ENCODE measurements at places on chromosomes 1 and 21.
A peak's percentile ranks its signal among the peaks of the same experiment; 100 is the strongest.

- DNase-seq = no peak
These were observed 370.2 kb upstream of the USP24 start for GRCh38 chr1:55585402-55585792.

GRCh38 chr21:37878946-37879660, 37.2 kb downstream of the KCNJ6 start:
- DNase-seq = no peak

DNA sequence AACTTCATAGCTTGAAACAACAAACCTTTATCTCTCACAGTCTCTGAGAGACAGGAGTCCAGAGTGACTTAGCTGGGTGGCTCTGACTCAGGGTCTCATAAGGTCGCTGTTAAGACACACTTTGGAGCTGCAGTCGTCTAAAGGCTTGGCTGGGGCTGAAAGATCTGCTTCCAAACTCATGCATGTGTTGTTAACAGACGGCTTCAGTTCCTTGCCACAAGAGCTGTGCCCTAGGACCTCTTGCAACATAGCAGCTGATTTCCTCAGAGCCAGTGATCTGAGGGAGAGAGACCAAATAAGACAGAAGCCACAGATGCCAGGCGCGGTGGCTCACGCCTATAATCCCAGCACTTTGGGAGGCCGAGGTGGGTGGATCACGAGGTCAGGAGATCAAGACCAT, 176.8 kb downstream of the DISC1 start:
- DNase-seq = no peak

- no peak for DNase-seq
These were observed 7.9 kb downstream of the DISC1 start for GRCh38 chr1:231634323-231635013.

DNA sequence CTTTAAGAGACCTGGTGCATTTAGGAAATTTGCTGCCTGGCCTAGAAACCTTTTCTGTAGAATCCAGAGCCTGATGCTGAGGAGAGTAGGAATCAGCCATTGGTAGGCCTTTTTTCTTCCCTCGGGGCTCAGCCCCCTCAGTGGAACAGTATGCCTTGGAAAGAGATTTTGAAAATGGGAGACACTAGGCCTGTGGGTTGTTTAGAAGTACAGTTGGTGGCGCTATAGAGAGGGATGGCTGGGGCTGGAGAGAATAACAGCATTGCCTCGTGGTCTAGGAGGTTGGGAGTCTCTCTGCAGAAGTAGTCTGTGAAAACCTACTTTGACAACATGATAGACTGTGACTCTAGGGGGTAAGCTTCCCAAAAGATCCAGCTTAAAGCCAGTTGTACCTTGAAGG, 8.2 kb downstream of the KIF2C start:
- DNase-seq = no peak

DNA sequence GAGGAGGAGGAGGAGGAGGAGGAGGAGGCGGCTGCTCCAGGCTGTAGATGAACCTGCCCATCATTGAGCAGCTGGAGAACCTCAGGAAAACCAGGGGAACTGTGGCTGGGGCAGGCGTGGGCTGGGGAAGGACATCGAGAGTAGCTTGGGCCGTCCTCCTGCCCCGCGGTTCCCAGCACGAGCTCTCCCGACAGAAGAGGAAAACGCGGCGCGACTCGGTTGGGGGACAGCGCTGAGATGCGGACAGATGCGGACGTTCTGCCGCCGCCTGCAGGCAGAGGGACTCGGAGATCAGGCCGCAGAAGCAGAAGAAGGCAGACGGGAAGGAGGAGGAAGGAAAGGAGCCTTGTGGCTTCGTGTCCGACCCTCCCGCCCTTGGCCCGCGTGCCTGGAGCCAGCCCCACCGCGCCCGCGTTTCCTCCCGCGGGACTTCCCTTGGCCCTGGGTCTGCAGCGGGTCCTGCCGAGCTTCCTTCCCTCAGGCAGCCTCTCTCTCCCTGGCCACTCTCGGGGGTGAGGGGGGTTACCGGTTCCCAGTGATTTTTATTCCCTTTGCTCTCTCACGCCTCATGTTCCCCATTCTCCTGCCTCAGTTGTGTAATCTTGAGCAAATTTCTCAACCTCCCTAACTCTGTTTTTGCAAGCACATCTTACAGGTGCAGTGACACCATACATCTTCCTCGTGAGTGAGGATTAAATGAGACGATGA, 1.7 kb upstream of the TNFRSF9 start:
- no peak for DNase-seq

DNA sequence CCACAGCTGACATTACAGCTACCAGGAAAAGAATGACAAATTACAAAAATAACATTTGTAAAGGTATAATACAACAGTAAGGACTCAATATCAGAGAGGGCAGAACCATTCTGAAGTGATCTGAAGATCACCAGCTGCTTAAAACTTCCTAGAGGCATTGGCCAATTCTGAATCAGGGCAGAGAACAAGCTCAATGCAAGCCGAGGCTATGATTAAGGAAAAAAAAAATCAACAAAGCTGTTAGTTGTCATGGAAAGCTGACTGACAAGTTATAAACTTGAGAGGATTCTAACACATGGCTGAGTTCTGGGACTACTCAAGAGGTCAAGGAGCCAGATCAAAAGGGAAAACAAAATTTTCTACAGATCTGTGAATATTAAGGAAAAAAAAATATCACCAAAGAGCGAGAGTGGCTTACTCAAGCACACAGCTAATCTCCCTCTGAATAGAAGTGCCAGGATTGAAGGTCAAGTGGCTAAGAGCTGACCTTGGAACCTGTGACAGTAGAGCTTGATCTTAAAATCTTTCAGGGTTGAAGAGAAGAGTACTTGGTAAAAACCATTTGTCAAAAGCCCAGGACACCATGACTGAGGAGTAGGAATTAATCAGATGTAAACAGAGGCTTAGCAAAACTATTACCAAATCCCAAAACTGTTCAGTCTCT, 383.4 kb downstream of the USP25 start:
- no peak for DNase-seq

DNA sequence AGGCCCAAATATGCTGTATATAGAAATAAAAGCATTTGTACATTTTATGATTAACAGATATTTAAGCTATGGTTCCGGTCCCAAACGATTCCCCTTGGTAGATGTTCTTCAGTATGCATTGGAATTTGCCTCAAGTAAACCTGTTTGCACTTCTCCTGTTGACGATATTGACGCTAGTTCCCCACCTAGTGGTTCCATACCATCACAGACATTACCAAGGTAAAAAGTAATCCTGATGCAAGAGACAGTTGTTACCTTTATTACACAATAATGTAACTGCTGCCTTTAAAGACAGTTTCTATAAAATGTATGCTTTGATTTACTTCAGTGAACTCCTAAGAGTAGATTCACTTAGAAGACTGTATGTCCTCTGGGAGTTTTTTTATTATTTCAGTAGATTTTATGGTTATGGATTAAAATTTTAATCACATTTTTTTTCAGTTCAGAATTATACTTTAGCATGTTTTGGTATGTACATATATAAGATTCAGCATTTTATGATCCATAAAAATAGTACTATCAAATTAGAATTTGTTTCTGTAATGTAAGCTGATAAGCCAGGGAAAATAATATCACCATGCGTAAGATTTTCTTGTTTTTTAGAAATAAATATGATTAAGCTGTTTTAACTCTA, 96.5 kb downstream of the USP25 start:
- DNase-seq = no peak

DNA sequence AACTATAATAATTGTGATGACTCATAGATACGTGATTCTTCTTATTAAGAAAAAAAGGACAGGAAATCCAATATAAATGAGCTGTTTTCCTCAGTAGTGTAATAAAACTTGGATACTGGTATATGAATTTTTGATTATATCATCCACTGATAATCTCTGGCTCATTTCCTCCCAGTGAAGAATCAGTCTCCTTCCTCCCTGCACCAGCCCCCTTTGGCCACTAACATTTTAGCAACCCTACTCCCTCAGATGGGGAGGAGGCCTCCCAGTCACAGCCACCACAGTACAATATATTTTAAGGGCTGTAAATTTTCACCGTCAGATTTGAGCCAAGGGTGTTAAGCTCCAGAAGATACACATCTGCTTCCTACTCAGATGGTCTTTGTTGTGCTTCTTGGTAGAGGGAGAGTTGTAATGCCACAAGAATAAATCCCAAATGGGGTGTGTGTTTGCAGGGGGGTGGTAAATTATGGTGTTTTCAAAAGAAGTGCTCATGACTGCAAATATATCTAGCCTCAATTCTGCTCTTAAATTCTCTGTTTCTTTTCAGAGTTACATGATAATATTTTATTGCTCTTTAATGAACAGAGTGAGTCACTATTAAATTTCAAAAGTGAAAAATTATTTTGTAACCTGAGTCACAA, 153.5 kb downstream of the HLX start:
- DNase-seq = no peak

DNA sequence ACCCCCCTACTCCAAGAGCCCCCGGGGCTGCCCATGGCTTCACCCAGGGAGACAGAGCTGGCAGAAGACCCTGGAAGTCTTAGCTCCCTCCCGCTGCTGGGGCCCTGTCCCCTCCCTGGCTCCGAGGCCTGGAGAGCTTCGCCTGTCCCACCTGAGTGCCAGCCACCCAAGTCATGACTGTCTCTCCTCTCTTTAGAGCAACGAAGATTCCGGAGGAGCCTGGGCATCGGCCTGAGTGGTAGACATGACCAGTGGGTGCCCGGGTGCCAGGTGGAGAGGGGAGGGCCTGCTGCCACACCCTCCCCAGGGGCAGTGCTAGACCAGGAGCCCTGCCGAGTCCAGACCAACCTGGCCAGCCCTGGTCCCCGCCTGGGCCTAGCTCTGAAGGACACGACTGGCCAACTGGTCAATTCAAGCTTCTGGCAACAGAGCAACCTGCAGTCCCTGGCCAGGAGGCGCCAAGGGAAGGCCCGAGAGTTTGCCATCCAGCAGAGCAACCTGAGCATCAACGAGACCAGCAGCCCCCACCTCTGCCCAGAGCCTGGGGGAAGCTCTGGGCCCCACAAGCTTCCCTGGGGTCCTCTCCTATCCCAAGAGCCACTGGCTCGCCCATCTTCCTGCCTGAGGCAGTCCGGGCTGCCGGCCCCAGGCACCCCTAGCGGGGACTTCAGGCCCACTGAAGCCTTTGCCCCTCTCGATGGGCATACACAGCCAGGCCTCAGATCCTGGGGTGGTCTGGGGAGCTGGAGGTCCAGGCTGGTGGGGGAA, 3.9 kb downstream of the C1orf167 start:
- no peak for DNase-seq

GRCh38 chr1:81758181-81758580, 42.6 kb upstream of the ADGRL2 start:
- DNase-seq = no peak

GRCh38 chr1:93257889-93258288, 77.4 kb downstream of the CCDC18 start:
- no peak for DNase-seq

DNA sequence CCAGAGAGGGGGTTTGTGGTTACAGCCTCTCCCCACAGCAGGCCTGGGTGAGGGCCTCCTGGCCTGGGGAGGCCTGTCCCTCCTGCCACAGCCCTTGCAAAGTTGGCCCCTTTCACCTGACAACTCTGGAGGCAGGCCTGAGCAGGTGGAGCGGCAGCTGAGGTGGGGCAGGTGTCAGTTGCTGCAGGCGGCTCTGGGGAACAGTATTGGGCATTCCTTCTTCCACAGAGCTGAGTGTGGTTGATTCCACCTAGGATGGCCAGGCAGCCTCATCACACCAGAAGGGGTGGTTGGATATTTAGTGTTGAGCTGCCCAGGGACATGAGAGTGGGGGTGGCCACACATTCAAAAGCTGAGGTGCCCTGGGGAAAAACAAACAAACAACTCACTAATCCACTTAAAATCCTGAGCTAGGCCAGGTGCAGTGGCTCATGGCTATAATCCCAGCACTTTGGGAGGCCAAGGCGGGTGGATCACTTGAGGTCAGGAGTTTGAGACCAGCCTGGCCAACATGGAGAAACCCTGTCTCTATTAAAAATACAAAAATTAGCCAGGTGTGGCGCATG, 31.1 kb downstream of the PIGP start:
- no peak for DNase-seq

GRCh38 chr1:51345300-51345687, 14.9 kb upstream of the TTC39A start:
- DNase-seq = no peak

DNA sequence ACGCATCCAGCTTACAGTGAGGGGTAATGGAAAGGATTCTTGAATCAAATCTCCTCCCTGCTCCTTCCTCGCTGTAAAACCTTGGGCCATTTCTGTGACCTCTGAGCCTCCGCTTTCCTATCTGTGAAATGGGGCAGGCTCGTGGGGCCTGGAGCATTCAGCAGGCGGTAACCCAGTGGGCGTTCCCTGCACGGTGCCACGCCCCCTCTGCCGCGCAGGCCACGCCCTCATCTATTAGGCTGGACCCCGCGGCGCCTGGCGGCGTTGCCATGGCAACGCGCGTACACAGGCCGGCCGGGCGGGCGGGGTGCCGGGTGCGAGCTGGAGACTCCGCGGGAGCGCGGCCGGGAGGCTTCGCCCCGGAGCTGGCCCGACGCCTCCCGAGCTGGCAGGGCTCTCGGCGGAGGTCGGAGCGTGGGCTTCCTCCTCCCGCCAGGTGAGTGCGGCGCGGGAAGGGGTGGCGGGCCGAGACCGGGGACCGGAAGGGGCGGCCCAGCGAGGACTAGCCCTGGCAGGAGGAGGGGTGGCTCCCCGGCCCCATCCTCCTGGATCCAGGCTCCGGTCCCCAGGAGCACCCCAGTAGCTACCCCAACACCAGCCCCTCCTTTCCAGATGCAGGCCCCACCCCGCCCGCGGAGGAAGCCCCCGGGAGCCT, at the start of gene FHAD1:
FHAD1 (plus strand) TSS at position 264 of the 655 bp plus-strand sequence. CDS start 4,562 bp downstream, outside the sequence.
- peak; percentile 40 for DNase-seq

GRCh38 chr1:43321331-43321891, 16.2 kb upstream of the MPL start:
- no peak for DNase-seq

DNA sequence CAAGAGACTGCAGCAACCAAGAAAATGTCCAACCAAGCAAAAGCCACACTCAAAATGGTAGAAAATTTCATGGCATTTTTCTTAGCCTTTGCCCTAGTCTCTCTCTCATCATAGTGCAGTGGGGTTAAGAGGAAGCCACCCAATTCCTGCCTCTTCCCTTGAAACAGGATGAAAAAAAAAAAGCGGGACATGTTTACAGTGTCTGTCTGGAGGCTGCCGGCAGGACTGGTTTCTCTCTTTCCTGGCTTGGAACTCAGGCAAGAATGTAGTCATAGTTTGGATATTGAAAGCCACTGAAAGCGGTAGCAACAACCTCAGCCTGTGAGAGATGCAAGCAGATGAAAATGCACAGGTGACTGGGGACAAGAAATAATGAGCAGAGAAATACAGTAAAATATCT, 13.3 kb upstream of the TNFSF18 start:
- no peak for DNase-seq

GRCh38 chr1:202562444-202563060, 147.7 kb downstream of the SYT2 start:
- no peak for DNase-seq

- DNase-seq = no peak
These were observed 149.9 kb downstream of the MRPL39 start for GRCh38 chr21:25457411-25457810.

- DNase-seq = no peak
These were observed 68.0 kb upstream of the WDR26 start for GRCh38 chr1:224502459-224503160.

GRCh38 chr1:109625601-109626560, 6.2 kb downstream of the AMPD2 start:
- DNase-seq = no peak

- no peak for DNase-seq
These were observed 43.0 kb downstream of the GNB1 start for GRCh38 chr1:1847890-1848289.
